Stimulated activated CD4-positive, alpha-beta T cell treated with anti-CD3 and anti-CD28 coated beads, Interleukin-15, amount 100 ng/mL, for 1 hour (primary cell): ENCODE measurements at places on chromosomes 11 and 22.

GRCh38 chr11:128814856-128815705, 52.0 kb downstream of the KCNJ1 start:
- no peak for DNase-seq

- DNase-seq, result no peak
Observed at GRCh38 chr11:99366546-99366945, 345.8 kb downstream of the CNTN5 start.

DNA sequence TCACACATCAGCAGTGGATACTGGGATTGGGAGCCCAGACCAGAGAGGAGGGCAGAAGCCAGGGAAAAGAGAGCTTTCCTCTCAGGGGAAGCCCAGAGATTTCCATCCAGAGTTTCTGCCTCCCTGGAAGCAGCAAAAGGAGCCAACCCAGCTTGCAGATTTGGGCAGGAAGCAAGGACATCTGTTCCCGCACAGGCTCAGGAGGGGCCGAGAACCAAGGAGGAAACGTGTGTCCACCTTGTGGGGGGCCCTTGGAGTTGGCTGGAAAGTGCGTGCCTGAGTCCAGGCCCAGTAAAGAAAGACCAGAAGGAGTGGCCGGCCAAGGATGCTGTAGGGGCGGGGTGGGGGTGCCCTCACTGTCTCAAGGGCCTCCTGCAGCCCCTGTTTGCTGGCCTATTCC, 6.0 kb upstream of the NPTXR start:
- DNase-seq, result no peak

GRCh38 chr11:74683279-74683871, 47.9 kb downstream of the CHRDL2 start:
- no peak for DNase-seq
